ENCODE measurements at places on chromosomes 2 and 18.

DNA sequence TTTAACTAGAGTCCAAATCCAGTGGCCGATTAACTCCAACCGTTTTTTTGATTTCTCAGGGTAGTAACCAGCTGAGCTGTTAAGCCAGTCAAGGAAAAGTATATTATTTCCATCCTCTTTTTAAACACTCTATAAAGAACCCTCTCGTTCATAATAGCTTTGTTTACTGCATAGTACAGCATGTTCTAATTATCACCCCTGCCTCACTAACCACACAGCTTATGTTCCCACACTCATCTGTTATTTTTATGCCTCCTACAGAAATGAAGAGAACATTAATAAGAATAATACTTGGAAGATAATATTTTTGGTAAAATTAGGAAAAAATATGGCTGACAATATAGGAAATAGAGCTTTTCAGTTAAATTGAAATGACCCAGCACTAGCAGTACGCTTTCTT, 2132.8 kb upstream of the CELF4 start:
- no peak for DNase-seq

DNA sequence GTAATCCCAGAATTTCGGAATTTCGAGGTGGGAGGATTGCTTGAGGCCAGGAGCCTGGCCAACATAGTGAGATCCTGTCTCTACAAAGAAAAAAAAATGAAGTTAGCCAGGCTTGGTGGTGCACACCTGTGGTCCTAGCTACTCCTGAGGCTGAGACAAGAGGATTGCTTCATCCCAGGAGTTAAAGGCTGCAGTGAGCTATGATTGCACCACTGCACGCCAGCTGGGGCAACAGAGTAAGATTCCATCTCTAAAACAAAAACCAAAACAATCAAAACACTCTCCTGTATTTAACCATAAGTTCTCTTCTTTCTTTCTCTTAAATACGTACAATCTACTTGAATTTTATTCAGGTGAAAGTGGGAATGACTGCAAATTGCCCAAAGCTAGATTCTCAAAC, 33.8 kb upstream of the NEDD4L start:
- DNase-seq, result no peak

- no peak for DNase-seq
Observed at GRCh38 chr18:74422541-74422940, 34.6 kb downstream of the DIPK1C start.

DNA sequence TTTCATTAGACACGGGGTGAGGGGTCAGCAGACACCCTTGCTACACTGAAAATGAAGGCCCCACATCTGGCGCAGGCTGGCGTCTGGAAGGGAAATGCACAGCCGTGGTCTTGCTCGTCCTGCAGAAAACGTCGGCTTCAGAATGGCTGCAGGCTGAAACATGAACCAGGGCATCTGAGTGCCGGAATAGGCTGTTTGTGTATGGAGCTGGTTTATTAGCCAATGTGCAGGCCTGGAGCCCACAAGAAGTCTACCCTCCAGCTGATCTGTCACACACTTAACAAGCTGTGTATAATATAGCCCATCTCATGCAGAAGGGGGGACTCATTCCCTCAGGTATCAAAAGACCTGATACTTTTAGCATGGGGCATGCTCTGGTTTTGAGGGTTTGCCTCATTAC, 153.4 kb upstream of the SOX11 start:
- DNase-seq, result no peak

- no peak for DNase-seq
Observed at GRCh38 chr2:56199492-56199891, 15.7 kb downstream of the CCDC85A start.

GRCh38 chr2:134714228-134714627, 4.6 kb downstream of the TMEM163 start:
- DNase-seq, result no peak

GRCh38 chr18:79642626-79643025, 37.0 kb upstream of the CTDP1 start:
- no peak for DNase-seq

DNA sequence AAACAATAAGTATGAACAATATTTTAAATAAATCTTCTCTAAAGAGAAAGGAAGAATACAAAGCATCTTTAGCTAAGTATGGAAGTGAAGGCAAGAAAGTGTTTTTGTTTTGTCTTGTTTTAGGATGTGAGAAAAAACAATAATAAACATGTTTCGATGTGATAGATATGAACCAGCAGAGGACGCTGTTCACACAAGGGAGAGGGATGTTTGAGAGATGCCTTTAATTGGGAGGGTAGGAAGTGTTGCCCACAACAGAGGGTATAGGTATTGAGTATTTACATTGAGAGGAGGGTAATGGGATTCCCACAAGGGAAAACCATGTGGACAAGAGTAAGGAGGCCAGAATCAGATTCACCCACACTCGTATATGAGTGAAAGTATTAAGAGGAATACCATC, 55.1 kb downstream of the CDH19 start:
- no peak for DNase-seq

DNA sequence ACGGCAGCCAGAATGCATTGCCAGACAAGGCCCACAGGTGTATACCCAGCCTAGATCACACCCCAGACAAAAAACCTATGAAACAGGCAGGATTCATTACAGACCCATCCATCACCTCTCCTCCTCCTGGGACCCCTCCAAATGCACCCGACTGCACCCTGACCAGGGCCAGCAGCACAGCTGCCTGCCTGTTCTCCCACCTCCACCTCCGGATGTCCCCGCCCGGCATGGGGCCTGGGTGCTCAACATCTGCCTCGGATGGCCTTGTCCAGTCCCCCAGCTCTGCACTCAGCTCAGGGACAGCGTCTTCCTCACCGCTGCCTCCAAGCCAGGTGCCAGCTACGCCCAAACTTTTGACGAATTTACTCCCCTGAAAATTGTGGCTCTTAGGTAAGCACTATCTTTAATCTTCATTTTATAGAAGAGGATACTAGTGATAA, 91.1 kb downstream of the TPO start:
- no peak for DNase-seq

DNA sequence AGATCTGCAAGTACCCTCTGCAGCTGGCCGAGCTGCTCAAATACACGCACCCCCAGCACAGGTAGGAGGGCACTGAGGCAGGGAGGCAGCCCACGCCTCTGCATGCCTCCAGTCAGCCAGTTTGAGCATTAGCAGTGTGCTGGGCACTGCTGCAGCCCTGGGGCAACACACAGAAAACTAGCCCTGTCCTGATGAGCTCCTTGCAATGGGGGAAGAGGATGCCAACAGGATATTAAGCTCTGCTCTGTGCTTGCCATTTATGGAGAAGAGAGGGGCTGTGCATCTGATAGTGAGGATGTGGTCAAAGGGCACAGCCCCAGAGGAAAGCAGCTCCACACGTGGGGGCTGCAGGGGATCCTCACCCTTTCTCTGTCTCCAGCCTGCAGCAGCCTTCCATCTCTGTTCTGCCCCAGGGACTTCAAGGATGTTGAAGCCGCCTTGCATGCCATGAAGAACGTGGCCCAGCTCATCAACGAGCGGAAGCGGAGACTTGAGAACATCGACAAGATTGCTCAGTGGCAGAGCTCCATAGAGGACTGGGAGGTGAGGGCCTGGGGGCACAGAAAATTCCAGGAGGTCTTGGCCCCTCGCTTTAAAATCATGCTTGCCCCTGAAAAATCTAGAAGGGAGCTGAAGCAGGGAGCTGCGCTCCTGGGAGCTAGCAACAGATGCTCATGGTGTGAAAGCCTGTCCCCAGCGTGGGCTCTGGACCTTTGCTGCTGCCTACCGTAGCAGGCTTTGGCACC, 51.7 kb downstream of the FAM168B start:
- peak; percentile 74 for DNase-seq

GRCh38 chr2:61588566-61588965, 50.4 kb upstream of the XPO1 start:
- DNase-seq, result no peak

DNA sequence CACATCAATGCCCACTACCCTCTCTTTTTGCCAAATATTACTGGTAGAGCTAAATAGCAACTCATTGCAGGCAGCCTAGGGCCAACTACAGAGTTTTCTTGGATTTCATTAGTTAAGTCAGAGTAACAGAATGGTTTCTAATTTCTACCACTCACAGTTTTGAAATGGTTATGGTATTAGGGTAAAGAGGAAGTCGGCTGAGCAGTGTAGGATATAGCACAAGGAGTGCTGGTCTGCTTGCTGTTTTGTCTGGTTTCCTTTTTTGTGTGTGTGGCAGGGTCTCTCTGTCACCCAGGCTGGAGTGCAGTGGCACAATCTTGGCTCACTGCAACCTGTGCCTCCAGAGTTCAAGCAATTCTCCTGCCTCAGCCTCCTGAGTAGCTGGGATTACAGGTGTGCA, 289.2 kb upstream of the CCDC68 start:
- peak; percentile 86 for DNase-seq

DNA sequence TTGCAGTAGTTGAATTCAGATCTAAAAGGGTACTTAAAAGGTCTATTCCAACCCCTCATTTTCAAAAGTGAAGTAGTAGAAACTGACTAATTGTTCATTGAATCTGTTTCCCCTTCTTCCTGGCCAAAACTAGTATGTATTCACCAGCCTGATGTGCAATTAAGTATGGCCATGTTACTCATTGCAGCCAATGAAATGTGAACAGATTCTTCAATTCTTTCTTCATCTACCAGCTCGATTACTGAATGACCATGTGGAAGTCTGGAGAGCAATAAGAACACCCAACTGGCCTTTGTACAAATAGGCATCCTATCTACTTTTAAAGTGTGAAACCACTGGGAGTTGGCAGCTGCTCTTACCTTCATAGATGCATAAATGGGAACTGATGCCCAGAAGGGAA, 449.0 kb upstream of the ID2 start:
- DNase-seq, result no peak

GRCh38 chr2:80126596-80127189, 177.9 kb downstream of the LRRTM1 start:
- DNase-seq, result no peak

GRCh38 chr2:165500001-165500400, 30.5 kb downstream of the CSRNP3 start:
- no peak for DNase-seq

DNA sequence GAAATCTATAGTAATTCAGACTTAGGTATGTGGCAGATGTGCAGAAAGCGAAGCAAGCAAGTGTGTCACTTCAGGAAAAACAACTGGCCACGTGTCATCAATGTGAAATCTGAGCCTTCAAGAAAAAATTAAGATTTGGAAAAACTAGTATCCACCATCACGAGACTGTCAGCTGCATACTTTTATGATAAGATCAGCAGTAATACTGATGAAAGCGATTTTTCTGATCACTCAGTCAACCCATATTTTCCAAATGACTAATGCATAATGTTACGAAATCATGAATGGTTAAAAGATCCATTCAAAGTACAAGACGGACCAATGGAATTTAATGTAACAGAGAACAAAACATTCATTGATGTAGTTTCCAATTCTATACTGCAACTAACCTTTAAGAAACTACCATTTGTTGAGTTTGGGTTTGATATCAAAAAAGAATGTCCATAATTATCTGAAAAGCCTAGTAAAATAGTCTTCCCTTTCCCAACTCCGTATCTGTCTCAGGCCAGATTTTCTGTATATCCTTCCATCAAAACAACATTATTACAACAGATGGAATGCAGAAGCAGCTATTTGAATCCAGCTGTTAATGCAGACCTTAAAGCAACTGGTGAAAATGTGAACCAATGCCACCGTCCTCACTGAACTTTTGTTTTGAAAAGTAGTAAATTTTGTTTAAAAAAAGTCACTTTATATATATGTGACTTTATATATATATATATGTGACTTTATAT, 17.0 kb upstream of the BCL2 start:
- DNase-seq, result no peak

- peak; percentile 13 for DNase-seq
Observed at GRCh38 chr2:8684878-8685696, 3.2 kb downstream of the ID2 start.

GRCh38 chr2:136212426-136213378, 94.8 kb upstream of the CXCR4 start:
- no peak for DNase-seq

DNA sequence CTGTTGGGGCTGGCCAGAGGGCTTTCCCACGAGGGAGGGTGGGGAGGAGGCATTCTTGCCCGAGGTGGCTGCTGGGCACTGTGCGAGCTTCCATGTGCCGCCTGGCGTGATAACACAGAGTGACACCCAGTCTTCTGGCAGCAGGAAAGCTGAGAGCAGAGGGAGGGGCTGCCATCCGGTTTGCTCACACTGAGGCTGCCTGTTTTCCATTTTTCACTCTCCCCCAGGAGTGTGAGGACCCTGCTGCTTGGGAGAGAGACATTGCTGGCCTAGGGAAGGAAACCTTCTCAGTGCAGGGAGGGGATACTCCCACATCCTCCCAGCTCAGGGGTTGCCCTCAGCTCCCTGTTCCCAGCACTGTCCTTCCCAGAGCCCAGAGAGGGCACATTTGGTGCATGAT, 73.1 kb downstream of the INHBB start:
- DNase-seq, result no peak

DNA sequence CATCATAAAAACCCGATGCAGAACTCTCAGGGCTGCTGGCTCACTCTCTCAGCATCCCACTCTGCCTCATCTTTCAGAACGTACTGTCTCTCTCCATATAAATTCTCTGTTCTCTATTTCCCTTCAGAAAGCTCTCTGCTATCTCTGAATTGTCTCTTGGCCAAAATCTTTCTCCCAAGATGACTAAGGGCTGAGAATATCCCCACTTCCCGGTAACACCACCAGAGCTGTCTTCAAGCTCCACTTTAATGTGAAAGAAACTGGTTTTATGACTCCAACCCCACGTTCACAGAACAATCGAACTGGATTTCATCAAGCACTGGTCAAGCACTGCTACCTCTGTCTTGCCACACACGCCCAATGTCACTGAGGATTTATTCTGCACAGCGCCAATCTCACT, 22.4 kb downstream of the TGFBRAP1 start:
- DNase-seq, result no peak

DNA sequence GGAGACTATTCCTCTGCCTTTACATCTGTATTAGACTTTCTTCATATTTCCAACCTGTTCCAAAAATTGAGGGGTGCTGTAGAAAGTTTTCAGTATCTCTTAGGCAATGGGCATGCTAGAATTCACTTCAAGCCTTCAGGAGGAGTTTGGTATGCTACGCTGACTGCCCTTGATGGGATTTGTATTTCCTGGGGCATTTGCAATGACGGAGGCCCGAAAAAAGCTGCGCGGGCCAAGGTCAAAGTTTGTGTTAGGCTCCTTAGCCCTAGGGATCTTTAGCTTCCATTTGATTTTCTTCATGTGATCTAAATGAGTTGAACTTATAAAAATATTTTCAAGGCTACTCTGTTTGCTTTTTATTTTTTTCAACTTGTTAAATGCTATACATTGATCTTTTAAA, 5.1 kb downstream of the CPS1 start:
- DNase-seq, result no peak

DNA sequence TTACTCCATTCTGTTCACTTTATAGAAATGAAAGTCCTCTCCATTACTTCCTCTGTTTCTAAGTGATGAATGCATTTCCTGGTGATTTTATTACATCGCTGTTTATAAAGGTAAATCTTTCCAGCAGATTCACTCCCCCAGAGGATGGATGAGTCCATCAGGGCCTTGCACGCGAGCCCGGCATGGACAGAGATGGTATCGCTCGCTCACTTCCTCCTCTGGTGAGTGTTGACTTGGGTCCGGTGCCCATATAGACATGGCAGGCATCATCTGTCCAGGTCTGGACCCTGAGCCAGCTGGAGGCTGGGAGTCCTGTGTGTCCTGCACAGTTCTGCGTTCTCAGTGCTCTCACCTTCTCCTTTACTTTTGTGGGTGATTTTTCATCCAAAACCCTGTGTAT, 733.6 kb upstream of the SALL3 start:
- DNase-seq, result no peak
